Activated naive CD4-positive, alpha-beta T cell treated with anti-CD3 and anti-CD28 coated beads for 36 hours (primary cell): ENCODE measurements at places on chromosomes 2 and 18. TPM values are rescaled to one million over a fixed set of nuclear protein-coding genes. Genes with fewer than 3 reads are reported as not detected.

GRCh38 chr2:172335736-172336135, 91.7 kb upstream of the ITGA6 start:
- DNase-seq: no peak

DNA sequence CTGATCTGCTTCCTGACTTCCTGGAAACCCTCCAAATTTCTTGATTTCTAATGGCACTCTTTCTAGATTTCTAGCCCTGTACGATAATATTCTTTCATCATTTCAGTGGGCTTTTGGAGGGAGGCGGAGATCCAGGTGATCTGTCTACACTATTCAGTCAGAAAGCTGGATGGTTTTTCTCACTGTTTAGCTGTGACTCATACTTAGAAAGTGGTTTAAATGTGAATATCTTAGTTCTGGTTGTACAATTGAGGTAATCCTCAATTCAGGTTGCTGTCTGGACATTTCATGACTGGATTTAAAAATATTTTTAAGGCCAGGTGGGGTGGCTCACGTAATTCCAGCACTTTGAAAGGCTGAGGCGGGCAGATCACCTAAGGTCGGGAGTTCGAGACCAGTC, 20.8 kb downstream of the SEH1L start:
- DNase-seq: no peak

DNA sequence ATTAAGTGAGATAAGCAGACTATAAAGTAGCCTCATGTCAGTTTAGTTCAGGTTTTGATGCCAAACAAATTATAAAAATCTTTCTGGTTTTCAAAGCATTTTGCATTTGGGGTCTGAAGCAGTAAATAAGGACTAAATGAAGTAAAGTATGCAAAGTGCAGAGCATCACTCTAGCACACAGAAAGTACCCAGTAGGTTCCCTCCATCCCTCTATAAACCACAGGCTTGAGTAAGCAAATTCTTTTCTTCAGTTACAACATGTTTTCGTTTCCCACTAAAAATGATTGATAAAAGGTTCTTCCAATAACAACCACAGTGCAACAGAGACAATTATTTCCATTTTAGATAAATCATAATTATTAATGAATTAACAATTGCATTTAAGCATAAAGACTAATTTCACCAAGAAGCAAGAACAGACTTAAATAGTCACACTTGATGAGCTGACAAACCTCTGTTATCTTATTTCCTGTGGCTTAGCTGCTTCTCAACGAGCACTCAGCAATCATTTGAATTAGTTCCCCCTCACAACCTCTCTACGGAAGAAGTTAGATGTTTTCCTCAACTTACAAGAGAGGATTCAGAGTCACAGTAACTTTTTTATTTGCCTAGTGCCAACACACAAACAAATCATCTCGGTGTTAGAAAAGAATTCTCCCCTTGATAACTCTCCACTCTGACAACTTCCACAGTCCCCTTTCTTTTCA, 249.8 kb downstream of the NBAS start:
- DNase-seq: no peak

DNA sequence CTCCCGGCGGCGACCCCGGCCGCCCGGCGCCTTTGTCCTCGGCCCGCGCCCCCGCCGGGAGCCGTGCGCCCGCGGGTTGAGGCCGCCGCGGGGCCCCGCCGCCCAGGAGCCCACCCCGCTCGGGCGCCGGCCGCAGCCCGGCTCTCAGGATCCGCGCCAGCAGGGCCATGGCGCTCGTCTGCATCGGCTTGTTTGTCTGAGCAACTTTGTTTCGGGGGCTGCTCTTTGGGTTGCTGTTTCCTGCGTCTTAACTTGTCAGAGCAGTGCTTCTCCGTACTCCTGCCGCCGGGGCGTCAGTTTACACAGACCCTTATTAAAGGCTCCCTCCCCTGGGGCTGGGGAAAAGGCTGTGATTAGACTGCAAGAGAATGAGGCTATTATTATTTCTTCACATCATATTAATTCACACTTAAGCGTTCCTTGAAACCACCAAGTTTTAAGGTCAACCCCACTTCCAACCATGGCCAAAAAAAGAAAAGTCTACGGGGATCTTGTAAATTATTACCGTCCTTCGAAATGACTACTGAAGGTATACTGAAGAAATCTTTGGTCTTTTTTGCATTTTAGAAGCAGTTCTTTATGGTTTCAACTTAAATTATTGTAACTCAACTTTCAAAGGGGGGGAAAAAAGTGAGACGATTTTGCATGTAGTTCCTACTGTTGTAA, at the start of gene CYP27C1:
Gene CYP27C1, minus strand, starts transcription at position 198 of the 666 bp plus-strand sequence. Its CDS starts 29 bp downstream, at position 169.
- peak; percentile 21 for DNase-seq

- no peak for DNase-seq
Observed at GRCh38 chr2:8679567-8679826, 2.4 kb upstream of the ID2 start.

- DNase-seq: no peak
Observed at GRCh38 chr2:143907801-143908200, 612.1 kb downstream of the ZEB2 start.

DNA sequence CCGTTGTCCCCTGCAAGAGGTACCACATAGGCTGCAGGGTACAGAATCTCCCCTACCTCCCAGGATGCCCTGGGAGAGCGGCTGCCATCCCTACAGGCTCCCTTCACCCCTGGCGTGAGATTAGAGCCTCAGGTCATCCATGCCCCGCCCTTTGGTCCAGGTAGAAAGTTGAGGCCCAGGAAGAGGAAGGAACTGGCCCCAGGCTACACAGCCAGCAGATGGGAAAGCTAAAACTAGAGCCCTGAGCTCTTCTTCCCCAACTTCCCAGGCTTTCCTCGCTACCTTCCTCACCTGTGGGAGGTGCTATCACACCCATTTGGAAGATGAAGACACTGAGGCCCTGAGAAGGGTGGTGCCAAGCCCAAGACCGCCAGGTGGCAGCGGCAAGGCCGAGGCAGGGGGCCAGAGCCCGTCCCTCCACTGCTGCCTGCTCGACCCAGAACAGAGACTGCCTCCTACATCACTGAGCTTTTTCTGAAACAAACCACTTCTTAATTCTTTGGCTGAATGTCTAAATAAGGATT, 25.8 kb downstream of the CIB4 start:
- no peak for DNase-seq

Gene THOC1
- 63.5 TPM for total RNA-seq

GRCh38 chr2:232839411-232840079, 30.5 kb upstream of the SNORC start:
- no peak for DNase-seq

DNA sequence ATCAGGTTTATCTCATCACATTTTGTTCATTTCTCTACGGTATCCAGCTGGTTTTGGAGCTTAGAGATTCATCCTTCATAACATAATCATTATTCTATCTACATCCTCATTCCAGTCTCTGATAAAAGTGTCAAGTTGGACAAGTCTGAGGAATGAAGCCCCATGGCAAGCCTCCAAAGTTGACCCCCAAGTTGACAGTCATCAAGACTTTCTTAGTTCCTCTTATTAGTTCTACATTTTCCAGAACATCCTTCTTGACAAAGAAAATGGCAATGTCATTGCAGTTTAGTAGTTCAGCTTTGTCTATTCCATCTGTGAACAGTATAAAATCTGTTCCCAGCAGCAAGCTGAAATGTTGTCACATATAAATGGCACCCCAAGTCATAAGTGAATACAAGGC, 4.5 kb upstream of the TMSB10 start:
- DNase-seq: no peak

- no peak for DNase-seq
Observed at GRCh38 chr2:203361922-203362321, 33.7 kb downstream of the ABI2 start.

DNA sequence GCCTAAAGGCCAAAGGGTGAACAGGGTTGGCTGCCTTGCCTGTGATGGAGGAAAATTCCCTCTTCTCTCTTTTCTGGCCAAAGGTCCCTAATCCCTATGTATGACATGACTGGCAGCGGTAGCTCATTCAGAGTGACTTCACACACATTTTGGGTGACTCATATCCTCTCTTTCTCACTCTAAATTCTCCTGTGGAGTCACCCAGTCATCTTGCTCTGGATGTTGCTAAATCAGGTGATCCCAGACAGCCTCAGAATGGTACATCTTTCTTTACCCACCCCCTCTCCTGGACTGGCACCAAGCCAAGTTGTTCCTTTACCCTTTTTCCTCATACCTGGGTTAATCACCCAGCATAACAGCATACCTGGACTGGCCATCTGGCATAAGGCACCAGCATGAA, 77.2 kb downstream of the NEURL3 start:
- peak; percentile 61 for DNase-seq

Gene AQP4
- total RNA-seq: not detected

DNA sequence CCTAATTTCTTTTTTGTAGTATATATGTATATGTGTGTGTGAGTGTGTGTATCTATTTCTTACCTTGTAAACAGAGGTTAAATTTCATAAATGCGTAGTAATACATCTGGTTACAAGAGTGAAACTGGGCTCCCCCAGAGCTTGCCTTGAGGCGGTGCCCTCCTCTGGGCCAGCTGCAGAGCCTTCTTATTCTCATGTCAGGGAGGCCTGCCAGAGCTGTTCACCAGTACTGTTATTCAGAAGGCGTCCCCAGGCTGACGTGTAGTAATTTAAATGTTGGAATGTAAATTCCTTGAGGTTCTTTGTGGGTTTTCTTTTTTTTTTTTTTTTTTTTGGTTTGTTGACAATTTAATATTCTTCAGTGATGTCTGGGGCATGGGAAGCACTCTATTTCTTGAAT, 11.2 kb downstream of the COPS8 start:
- DNase-seq: no peak

GRCh38 chr18:5962362-5962761, 67.0 kb upstream of the TMEM200C start:
- no peak for DNase-seq

DNA sequence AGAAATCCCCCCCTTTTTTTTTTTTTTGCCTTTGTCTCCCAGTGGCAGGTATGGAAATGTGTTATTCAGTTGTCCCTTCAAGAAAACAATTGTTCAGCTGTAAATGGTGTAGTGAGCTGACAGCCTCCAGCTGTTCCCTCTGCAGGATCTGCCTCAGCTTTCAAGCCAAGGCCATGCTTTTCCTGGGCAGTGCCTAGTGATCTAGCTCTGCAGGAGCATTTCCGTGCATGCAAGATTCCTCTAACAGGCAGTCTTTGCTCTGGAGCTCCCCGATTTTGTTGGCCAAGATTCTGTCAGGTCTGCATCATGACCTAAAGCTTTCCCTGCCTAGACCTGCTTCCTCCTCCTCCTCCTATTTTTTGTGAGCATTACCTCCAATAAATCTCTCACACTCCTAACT, 300.7 kb upstream of the UBE2E3 start:
- no peak for DNase-seq

DNA sequence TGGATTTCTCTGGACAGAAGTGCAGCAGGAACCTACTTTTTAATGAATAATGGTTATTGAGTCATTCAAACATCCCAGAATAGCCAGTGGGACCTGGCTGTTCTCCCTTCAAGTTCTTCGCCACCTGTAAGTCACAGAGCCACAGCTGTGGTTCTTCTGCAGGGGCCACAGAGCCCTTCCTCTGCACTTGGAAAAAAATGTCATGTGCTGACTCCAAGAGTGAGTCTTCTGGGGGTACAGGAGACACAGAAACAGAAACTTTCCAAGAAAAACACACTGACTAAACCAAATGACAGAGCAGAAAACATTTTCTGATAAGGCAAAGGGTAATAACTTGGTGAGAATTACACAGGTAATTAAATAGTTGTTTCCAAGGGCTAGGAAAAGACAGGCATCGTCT, 68.7 kb upstream of the FN1 start:
- no peak for DNase-seq

GRCh38 chr2:38105922-38106321, 30.0 kb upstream of the CYP1B1 start:
- no peak for DNase-seq

DNA sequence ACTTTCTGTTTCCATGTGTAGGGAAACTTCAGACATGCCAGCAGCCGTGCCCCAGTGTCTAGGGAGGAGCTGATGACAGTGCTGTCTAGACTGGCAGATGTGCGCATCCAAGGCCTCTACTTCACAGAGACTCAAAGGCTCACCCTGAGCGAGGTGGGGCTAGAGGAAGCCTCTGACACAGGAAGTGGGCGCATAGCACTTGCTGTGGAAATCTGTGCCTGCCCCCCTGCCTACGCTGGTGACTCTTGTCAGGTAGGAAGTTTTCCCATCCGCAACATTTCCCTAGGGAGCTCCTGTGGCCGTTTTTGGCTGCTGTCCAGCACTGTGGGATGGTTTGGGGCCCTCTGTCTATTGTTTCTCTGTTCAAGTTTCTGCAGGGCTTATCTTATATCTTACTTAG, 143.1 kb upstream of the TTC39C start:
- peak; percentile 66 for DNase-seq

GRCh38 chr2:240789051-240789453, 31.0 kb downstream of the KIF1A start:
- DNase-seq: no peak

Gene GPBAR1
- not detected for total RNA-seq

- DNase-seq: no peak
Observed at GRCh38 chr2:9174771-9175437, 31.7 kb upstream of the ASAP2 start.

GRCh38 chr2:153551698-153552097, 73.1 kb upstream of the RPRM start:
- no peak for DNase-seq

DNA sequence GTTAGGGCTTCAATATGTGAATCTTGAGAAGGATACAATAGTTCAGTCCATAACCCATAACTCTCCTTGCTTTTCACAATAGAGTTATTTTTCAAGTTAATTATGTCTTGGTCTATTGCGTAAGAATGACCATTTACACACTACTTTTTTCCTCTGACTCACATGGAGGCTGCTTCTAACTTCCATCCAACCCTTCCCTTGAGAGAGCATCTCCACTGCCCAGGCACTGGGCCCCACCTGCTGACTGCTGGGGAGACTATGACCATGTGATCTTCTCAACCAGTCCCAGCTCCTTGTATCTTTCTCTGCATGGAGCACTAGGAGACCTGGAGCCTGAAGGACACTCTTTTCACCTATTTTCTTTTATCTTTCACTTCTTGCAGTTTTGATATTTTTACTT, 251.5 kb downstream of the GPD2 start:
- DNase-seq: no peak

DNA sequence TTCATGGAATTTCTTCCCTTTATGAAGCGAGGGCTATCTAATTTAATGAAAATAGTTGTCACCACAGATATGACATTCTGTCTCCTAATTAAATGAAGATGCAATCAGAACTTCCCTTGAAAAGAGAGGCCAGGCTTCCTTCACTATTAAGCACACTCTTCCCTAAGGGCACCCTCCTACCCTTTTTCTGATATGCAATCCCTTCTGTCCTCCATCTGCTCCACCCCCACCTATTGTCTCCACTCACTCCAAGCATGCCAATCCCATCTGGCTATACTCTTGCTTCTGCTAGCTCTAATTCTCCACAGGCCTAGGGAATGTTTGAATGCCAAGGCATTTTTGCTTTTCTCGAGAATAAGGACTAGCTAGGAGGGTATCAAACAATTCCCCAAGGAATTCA, 818.4 kb upstream of the FSHR start:
- DNase-seq: no peak

DNA sequence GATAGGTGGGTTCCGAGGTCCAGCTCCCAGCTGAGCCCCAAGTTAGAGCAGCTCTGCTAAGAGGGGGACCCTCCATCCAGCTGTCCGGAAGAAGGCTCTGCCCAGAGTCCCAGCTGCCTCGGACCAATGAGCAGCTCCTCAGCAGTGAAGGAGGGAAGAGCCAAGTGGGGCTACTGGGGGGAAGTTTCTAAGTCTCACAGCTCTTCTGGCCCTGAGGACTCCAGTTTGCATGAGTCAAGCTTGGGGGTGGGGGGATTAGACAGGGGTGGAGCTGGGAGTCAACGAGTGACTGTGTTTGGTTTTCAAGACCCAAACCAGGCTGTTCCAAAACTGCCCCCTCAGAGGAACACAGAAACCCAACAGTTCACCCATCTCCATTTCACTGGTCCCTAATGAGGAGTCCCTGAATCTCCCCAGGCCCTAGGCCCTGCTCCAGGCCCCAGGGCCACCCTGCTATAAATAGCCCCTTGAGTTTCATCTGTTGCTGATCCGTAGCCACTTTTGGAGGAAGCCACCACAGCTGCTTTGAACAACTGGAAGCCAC, 100.9 kb downstream of the TNS1 start:
- no peak for DNase-seq
